NCI-H69 (cell line): ENCODE measurements at places on chromosomes 16 and 17.
A peak's percentile ranks its signal among the peaks of the same experiment; 100 is the strongest.

DNA sequence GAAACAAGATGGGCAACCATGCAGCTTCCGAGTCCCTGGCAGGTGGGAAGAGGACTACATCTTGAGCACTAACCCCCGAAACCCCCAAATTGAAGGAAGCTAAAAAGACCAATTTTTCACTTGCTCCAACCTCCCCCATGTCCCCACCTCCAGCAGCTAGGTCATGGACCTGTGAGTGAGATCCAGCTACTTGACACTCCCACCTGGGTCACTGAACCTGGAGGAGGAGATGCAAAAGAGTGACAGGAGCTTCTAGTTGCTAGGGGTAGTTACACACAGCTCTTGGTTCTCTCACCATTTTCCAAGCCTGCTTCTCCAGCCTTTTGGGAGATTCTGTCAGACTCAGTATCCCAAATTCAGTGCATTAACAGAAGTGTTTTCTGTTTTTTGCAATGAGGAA is 11.2 kb downstream of the PDZD9 start:
- DNase-seq: peak; percentile 35

- no peak for DNase-seq
Observed at GRCh38 chr16:74073456-74073855, 223.2 kb upstream of the PSMD7 start.

DNA sequence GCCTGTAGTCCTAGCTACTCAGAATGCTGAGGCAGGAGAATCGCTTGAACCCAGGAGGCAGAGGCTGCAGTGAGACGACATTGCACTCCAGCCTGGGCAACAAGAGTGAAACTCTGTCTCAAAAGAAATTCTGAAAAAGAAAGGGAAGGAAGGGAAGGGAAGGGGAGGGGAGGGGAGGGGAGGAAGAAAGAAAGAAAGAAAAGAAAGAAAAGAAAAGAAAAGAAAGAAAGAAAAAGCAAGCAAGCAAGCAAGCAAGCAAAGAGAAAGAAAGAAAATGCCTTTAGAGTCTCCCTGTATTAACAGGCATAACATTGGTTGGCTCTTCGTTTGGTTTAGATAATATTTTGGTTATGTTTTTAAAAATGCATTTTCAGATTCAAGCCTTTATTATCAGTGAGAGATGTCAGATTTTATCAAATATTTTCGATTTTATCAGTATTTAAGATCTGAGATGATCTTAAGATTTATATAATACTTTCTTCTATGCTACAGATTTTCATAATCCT is 281.1 kb downstream of the NPIPA8 start:
- no peak for DNase-seq

DNA sequence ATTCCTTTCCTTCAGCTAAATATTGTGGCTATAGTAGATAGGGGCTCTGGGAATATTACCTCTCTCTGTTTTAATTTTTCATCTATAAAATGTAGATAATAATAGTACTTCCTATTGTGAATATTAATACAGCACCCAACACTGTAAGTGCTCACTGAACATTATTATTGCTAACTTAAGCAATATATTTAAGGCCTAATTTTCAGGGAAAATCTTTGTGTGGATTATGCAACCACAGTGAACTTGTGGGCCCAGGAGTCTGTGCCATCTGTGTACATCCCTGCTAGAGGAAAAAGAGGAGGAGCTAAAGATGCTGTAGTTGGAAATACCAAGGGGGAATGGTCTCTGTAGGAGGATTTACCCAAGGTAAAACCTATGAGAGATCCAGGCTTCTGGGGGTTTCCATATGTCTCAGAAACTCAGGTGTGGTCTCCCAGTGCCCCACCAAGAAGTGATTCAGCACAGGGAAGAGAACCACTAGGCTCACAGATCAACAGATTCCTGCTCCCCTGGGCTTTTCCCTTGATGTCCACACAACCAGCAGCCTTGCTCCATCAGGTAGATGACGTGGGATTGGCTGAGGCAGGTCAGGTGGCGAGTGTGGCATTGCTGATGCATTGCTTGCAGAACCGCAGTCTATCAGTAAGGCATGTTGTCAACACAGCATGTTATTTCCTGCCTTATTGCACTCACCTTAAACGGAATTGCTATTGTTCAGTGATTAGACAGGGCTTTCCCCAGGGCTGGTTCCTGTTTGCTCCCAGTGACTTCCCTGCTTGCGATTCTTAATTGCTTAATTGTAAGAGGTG is 1.6 kb upstream of the N4BP1 start:
- DNase-seq: peak; percentile 81

DNA sequence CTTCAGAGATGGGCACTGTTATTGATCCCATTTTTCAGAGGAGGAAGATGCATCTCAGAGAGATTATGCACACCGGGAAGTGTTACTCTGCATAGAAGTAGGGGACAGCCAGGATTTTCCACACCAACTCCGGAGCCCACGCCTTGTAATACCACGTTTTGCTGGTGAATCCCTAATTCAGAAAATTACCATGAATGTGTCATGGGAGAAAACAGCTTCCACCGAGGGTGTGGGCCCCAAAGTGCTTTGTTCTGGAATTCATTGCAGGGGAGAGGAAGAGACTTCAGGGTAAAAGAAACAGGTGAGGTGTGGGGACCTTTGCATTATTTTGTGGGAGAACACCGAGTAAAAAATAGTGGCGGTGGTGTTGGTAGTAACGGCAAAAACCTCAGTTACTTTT is 1051.4 kb upstream of the RBFOX1 start:
- DNase-seq: no peak
